ENCODE measurements at places on chromosomes 7 and 10.

- no peak for DNase-seq
Observed at GRCh38 chr7:151157645-151158329, 9.7 kb downstream of the GBX1 start.

- no peak for DNase-seq
Observed at GRCh38 chr7:35676211-35676610, 18.7 kb downstream of the HERPUD2 start.

DNA sequence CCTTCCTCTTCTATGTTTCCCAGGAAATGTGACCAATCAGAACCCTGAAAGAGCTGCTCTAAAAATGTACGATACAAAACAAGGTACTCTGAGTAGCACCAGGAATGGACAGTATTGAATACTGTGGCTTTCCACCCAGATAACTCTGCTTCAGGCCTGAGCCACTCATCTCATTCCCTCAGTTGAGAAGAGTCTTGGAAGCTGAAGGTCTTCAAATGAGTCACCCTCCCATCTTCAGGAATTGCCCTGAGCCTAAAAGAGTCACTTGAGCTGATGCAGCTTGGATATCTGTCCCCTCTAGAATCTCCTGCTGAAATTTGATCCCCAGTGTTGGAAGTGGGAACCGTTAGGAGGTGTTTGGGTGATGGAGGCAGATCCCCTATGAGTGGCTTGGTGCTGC lies 210.4 kb downstream of the DGKI start:
- no peak for DNase-seq

DNA sequence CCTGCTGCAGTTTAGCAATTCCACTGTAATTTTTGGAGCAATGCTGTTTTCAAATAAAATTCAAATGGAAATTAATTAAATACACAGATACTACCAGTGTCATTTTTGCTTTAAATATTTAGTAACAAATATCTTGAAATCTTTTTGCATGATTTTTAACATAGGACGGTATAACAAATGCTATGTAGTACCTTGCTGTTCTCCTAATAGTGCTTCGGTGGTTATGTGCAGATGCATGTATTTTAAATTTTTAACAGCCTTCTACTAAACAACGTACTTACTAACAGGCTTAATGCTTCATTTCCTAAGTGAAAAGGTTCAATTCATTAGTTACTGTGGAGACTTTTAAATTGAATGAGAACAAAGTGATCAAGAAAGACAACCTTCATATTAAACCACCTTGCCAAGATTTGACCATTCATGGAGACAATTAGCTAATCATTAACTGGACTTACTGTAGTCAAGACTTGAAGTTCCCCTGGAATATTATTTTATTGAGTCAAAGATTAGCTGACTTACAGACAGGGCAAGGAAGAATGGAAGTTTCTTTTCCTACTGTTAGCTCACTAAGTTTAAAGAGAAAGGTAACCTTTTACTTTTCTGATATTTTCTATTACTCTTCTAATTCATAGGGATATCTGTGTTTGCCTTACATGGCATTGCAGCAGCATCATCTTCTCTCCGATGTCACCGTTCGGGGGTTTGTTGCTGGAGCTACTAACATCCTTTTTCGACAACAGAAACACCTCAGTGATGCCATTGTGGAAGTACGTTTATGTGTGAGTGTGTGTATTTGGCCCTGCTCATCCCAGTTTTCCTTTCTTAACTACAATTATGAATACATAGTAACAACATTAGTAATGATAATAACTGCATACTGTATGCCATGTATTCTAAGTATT lies 74.3 kb downstream of the AVL9 start:
- no peak for DNase-seq

GRCh38 chr10:110679486-110680272 lies 35.5 kb downstream of the RBM20 start:
- DNase-seq, result peak; percentile 86

DNA sequence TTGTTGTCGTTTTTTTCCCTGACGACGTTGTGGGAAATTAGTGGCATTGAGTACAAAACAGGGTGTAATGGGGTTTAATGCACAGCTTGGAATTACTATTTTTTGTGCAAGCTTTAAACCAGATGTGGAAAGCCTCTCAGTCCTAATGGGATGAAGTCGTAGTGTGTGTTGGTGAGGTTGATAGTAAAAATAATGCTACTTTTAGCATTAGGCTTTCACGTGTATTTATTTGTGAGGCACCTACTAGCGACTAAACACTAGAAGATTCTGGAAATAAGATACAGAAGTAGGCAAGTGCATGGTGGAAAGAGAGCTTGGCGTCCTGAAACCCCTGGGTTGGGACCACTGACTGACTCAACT lies 588 bp upstream of the ORC5 start:
- DNase-seq, result no peak

GRCh38 chr7:27161214-27161720 lies 4.1 kb downstream of the HOXA9 start:
- peak; percentile 43 for DNase-seq

DNA sequence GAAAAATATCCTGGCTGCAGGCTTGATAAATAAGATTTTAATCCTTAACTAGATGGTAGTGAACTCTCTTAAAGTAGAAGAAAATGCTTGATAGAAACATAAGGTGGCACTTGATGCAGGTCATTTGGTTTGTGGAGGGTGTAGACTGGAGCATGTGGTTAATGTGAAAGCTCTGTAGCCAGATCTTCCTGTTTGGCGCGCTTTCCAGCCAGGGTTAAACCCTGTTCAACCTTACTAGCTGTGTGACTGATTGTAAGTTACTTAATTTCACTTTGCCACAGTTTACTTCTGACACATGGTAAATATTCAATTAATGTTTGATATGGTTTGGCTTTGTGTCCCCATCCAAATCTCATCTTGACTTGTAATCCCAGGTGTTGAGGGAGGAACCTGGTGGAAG lies 394.0 kb downstream of the REEP3 start:
- DNase-seq, result no peak

- no peak for DNase-seq
Observed at GRCh38 chr10:76035206-76036110, 604.0 kb downstream of the LRMDA start.

DNA sequence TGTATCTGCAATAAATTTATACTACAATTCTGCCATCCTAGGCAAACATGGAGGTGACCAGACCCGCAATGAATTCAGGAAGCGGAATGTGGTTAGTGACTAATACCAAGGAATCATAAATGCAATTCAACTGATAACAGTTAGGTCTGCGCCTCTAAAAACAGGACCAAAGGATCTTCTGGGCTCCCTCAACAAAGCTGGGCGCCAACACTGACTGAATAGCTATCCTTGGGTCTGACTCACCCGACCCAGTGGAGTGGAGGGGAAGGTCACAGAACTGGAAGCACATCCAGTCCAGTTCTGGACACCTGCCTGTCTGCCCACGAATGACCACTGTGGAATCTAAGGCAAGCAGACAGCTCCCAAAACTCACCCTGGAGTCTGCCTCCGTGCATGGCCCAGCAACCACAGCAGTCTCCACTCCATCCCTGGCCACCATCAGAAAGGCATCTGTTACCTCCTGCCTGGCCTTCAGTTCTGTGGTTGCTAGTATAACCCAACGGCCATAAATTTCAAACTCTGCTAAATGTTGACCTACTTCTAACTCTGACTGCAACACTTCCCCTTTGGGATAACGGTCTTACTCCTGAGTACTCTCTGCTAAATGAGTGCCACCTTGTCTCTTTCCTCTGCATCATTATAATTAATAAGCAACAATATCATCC lies 43.0 kb upstream of the DLX6 start:
- DNase-seq, result no peak

DNA sequence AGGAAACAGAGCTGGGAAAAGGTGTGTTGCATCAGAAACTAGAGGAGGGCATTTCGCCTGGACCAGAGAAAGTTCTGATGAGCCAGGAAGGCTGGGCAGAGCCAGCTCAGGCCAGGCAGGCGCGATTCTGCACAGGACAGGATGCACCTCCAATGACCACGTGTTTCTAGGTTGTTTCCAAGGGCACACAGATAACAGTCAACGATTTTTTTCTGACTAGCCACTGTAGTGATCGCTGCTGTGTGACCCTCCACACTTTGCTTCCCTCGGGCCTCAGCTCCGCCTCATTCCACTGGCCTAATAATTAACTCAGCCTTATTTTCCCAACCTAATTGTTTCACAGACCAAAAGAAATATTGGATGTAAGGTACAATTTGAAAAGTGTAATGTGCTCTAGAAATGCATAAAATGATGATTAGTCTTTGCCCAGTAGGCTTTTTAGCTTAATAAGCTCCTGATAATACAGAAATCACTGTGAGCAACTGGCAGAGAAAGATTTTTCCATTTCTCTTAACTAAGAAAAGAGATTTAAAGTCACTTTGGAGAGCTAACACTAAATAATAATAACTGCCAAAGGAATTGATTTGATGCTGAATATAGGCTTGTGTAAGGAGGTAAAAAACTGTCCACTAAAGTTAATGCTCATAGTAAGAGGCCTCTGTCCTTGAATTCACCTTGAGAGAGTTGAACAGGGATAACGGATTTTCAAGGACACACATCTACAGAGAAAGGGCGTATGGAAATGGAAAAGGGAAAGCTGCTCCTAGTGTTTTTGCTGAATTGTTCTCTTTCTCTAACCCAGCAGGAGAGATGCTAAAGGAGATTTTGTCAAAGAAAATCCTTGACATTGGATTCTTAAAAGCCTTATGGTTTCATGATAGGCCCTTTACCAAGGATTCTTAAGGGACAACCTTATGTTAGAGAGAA lies 291.0 kb upstream of the C7orf33 start:
- no peak for DNase-seq

DNA sequence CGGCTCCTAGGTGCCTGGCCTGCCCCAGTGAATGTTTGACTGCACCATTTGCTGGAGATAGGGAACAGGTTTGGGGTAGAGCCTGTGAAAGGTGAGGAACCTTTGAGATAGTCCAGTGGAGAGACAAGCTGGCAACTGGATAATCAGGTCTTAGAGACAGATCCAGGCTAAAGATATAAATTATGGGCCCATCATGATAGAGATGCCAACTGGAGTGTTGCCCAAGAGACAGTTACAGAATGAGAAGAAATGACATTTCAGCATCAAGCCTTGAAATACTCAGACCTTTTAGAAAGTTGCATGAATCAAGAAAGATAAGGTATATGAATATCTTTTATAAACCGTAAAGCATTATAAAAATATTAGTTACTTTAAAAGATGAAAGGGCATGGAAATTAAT lies 27.1 kb downstream of the CREB3L2 start:
- no peak for DNase-seq

GRCh38 chr10:7069706-7070105 lies 341.1 kb downstream of the SFMBT2 start:
- DNase-seq, result no peak

DNA sequence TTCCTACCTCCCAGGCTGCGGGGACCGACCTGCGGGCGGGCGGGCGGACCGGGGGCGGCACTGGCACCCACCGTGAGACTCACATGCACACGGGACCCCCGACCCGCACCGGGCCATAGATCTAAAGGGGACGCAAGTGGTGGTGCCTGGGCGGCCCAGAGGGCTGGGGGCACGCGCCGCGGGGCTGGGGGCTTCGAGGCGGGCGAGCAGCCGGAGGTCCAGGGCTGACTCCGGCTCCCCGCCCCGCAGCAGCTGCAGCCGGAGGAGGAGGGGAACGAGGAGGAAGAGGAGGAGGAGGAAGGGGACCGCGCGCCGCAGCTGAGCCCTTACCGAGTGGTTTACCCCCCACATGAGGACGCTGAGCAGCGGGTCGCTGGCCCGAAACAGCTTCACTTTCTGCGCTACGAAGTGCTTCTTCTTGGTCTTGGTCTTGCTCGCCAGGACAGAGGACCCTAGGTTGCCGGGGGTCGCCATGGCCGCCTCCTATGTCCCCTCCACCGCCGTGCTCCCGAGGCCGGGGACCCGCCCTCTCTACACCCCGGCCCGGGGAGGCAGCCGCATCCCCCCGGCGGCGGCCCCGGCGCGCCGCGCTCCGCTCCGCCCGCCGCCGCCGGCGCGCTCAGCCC lies 412 bp downstream of the PIP4K2A start:
- DNase-seq, result no peak

- no peak for DNase-seq
Observed at GRCh38 chr7:128202287-128202957, 38.7 kb upstream of the LEP start.

Measured in G401 (cell line).